Spinal cord (tissue), 10 donors: ENCODE measurements at places on chromosomes 13 and 19. TPM values are rescaled to one million over a fixed set of nuclear protein-coding genes. Genes with fewer than 3 reads are reported as not detected.

DNA sequence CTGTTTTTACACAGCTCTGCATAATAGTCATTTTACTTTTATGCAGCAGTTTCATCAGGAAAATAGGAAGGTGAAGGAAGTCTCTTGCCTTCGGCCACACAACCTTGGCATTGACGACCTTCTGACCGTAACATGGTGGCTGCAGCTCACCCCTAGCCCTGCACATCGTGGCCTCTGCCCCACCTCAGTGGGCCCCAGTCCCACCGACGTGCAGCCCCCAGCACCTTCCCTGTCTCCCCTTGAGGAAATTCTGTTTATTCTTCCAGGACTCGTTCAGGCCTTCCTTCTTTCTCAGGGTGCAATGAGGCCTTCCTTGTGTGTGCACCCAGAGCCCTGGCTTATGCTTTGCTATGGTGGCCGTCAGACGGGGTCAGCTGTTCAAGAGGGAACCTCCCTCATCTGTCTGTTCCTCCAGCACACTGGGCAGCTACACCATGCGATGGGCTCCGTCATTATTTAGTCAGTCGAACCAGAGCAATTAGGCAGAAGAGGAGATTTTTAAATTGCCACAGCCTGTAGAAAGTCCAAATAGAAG, 33.3 kb downstream of the TMEM255B start:
- no peak overlapping the region for H3K27ac ChIP-seq
- no peaks in the 10 kb centered on the region for H3K4me1 ChIP-seq

- peaks cover 19% of the 10 kb centered on the region for H3K4me1 ChIP-seq
- peaks cover 5% of the 10 kb centered on the region for H3K27me3 ChIP-seq
- no peaks in the 10 kb centered on the region for H3K36me3 ChIP-seq
- H3K4me3 ChIP-seq, result no peak overlapping the region
Measured at GRCh38 chr19:2590630-2591399, 111.7 kb downstream of the GNG7 start.

GRCh38 chr19:32368787-32369186, 23.4 kb downstream of the ZNF507 start:
- H3K4me1 ChIP-seq, result no peaks in the 10 kb centered on the region
- H3K36me3 ChIP-seq, result peaks cover 16% of the 10 kb centered on the region
- H3K4me3 ChIP-seq, result no peak overlapping the region
- no peak for DNase-seq
- H3K27me3 ChIP-seq, result no peaks in the 10 kb centered on the region

GRCh38 chr13:99973808-99974185, 2.2 kb upstream of the ZIC5 start:
- H3K4me1 ChIP-seq, result peaks cover 29% of the 10 kb centered on the region
- H3K27me3 ChIP-seq, result peaks cover 93% of the 10 kb centered on the region
- H3K27ac ChIP-seq, result peak overlapping the region; percentile 16
- no peak overlapping the region for H3K4me3 ChIP-seq

DNA sequence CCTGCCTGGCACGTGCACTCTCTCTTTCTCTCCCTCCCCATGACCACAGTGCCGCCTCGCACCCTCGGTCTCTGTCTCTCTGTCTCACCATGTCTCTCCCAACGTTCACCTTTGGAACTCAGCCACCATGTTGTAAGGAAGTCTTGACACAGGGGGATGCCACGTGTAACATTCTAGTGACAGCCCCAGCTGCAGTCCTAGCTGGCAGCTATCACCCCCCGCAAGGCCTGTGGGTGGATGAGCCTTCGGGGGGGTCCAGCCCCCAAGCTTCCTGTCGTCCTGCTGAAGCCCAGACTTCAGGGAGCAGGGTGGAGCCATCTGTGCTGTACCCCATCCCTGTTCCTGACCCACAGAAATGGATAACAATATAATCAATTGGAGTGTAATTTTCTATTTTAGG, 118.5 kb downstream of the SOX1 start:
- no peak for DNase-seq
- no peaks in the 10 kb centered on the region for H3K36me3 ChIP-seq
- no peak overlapping the region for H3K27ac ChIP-seq
- no peak overlapping the region for H3K4me3 ChIP-seq

GRCh38 chr13:99659226-99659625, 158.0 kb downstream of the TM9SF2 start:
- H3K36me3 ChIP-seq, result no peaks in the 10 kb centered on the region
- peaks cover 10% of the 10 kb centered on the region for H3K4me1 ChIP-seq
- peaks cover 50% of the 10 kb centered on the region for H3K27me3 ChIP-seq
- peak overlapping the region; percentile 4 for H3K4me3 ChIP-seq
- H3K27ac ChIP-seq, result peak overlapping the region; percentile 78

DNA sequence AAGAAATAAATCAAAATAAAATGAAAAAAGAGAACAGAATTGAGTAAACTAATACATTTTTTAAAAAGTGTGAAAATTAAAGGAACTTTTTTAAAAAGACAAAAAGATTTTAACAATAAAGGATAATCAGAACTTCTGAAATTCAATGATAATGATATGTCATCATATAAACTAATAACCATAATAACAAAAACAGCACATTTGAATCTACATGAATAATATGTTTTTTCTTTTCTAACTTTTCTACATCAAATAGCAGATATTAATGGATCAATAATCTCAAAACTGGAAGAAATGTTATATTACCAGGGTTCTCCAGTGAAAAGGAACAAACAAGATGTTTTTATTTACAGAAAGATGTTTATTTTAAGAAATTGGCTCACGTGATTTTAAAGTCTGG, 903.3 kb upstream of the MIR17HG start:
- no peak overlapping the region for H3K27ac ChIP-seq
- H3K4me1 ChIP-seq, result no peaks in the 10 kb centered on the region
- H3K36me3 ChIP-seq, result no peaks in the 10 kb centered on the region
- no peak overlapping the region for H3K4me3 ChIP-seq
- no peaks in the 10 kb centered on the region for H3K27me3 ChIP-seq

Gene TMEM145
- 11.5 TPM for total RNA-seq

DNA sequence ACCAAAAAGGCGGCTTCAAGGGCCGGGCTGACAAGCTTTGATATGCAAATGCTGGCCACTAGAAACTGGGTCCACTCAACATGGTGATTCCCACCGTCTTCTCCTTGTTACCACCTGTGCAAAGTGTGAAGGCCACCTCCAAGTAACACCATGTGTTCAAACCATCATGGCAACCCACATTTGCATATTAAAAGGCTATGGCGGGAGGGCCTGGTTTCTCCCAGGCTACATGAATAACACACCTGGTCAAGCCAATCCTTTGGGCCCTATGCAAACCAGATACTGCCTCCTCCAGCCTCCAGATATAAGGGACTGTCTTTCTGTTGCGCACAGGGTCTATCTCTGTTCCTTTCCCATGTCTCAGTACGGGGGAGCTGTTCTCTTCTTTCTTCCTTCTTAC, 36.6 kb upstream of the ZSCAN5A start:
- H3K4me1 ChIP-seq, result no peaks in the 10 kb centered on the region
- H3K27me3 ChIP-seq, result no peaks in the 10 kb centered on the region
- no peak overlapping the region for H3K27ac ChIP-seq
- no peaks in the 10 kb centered on the region for H3K36me3 ChIP-seq
- H3K4me3 ChIP-seq, result no peak overlapping the region
